ENCODE measurements at places on chromosomes 13 and 19.

GRCh38 chr13:28026508-28026907 is 38.0 kb upstream of the URAD start:
- H3K36me3 ChIP-seq = no peaks in the 10 kb centered on the region
- no peak for DNase-seq
- peaks cover 11% of the 10 kb centered on the region for H3K4me1 ChIP-seq
- no peak overlapping the region for H3K27ac ChIP-seq
- no peak overlapping the region for H3K4me3 ChIP-seq
- H3K27me3 ChIP-seq = no peaks in the 10 kb centered on the region

- peaks cover 6% of the 10 kb centered on the region for H3K4me1 ChIP-seq
- no peak overlapping the region for H3K4me3 ChIP-seq
- no peak overlapping the region for H3K27ac ChIP-seq
- no peak for DNase-seq
Measured at GRCh38 chr19:58351990-58352755, 1.1 kb downstream of the A1BG start.

DNA sequence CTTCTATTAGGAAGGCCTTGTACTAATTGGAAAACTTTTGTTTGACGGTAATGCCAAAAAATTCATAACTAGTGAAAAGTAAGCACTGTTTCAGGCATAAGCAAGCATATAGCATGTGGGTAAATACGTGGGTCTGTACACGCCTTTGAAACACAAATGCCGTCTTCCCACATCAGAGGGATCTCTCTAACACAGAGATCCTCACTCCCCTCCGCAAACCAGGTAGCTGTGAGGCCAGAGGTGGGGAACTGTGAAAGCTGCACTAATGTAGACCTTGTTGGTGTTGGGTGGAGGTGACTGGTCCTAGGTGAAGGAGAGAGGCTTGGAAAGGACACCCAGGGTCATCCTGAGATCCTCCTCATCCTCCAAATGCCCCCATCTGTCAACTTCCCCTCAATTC is 16.0 kb upstream of the POU2F2 start:
- H3K36me3 ChIP-seq = no peaks in the 10 kb centered on the region
- H3K4me1 ChIP-seq = peaks cover 15% of the 10 kb centered on the region
- no peak overlapping the region for H3K4me3 ChIP-seq
- peaks cover 49% of the 10 kb centered on the region for H3K27me3 ChIP-seq
- H3K27ac ChIP-seq = no peak overlapping the region
- no peak for DNase-seq

DNA sequence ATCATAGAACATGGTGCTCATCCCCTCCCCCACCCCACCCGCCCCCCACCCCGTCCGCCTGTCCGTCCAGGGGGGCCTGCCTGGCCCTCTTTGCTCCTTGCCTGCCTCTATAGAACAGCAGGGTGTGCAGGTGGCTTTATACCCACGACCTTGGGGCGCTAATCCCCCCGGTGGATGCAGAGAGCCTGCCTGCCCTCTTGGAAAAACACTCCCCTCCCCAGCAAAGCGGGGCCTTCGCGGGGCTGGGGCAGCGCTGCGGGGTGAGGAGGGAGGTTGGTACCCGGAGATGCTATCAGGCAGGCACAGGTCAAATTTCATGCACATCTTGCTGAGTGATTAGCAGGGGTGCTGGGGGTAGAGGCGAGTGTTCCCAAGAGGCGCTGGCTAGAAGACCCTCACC is 21.9 kb downstream of the RFX1 start:
- H3K4me1 ChIP-seq = peaks cover 23% of the 10 kb centered on the region
- H3K4me3 ChIP-seq = no peak overlapping the region
- H3K27ac ChIP-seq = no peak overlapping the region
- H3K36me3 ChIP-seq = no peaks in the 10 kb centered on the region
- H3K27me3 ChIP-seq = peaks cover 6% of the 10 kb centered on the region
- DNase-seq = peak; percentile 33

DNA sequence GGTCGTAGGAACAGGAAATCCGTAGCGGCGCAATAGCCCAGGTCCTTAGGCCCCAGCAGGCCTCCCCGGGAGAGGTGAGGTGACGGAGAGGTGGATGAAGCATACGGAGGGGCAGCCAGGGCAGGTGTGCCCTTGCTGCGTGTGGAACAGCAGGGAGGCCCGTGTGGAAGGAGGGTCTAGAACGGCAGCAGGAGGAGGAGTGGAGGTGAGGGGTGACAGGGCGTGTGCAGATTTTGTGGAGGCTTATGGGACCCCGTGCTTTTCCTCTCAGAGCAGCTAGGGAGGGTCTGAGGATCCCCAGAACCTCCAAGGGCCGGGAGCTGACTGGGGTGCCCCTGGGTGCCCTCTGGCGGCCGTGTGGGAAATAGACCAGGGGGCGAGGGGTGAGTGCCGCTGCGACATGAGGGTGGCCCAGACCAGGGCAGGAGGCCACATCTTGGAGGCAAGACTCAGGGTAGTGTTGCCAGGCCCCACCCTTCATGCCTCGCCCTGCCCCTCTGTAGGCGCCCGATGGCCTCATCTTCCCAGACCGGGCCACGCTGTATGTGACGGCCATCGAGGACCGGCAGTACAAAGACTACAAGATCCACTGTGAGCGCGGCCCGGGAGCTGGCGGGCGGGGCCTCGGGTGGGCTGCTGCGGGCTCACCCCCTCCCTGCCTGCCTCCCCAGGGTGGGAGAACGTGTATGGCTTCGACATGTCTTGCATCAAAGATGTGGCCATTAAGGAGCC is 5.0 kb upstream of the ADM5 start:
- no peak overlapping the region for H3K27ac ChIP-seq
- peaks cover 5% of the 10 kb centered on the region for H3K36me3 ChIP-seq

GRCh38 chr19:46925548-46925950 is 64.8 kb downstream of the ARHGAP35 start:
- H3K27me3 ChIP-seq = no peaks in the 10 kb centered on the region
- H3K27ac ChIP-seq = peak overlapping the region; percentile 34
- peaks cover 17% of the 10 kb centered on the region for H3K4me1 ChIP-seq
- H3K36me3 ChIP-seq = no peaks in the 10 kb centered on the region
- H3K4me3 ChIP-seq = no peak overlapping the region

DNA sequence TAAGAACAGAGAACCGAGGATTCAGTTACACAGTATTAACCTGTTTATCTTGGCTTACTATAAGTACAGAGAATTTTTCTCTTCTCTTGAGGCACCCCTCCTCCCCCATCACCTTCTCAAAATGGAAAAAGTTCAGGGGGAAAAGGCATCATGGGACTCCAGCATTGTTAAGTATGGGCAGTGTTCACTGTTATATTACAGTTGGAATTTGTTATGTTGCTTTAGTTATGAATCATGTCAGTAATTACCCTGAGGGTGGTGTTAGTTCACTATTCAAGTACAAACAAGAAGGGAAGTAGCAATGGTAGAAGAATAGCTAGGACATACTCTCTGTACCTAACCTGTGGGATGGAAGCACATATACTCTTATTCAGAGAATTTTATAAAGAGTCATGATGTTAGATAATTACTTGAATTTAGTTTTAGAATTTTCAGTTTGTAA is 12.0 kb downstream of the LPAR6 start:
- no peak for DNase-seq
- no peak overlapping the region for H3K27ac ChIP-seq
- H3K27me3 ChIP-seq = no peaks in the 10 kb centered on the region
- H3K4me3 ChIP-seq = no peak overlapping the region
- no peaks in the 10 kb centered on the region for H3K4me1 ChIP-seq

GRCh38 chr13:90108547-90108946 is 1238.9 kb upstream of the MIR17HG start:
- H3K4me3 ChIP-seq = no peak overlapping the region
- H3K36me3 ChIP-seq = no peaks in the 10 kb centered on the region
- H3K27ac ChIP-seq = no peak overlapping the region

DNA sequence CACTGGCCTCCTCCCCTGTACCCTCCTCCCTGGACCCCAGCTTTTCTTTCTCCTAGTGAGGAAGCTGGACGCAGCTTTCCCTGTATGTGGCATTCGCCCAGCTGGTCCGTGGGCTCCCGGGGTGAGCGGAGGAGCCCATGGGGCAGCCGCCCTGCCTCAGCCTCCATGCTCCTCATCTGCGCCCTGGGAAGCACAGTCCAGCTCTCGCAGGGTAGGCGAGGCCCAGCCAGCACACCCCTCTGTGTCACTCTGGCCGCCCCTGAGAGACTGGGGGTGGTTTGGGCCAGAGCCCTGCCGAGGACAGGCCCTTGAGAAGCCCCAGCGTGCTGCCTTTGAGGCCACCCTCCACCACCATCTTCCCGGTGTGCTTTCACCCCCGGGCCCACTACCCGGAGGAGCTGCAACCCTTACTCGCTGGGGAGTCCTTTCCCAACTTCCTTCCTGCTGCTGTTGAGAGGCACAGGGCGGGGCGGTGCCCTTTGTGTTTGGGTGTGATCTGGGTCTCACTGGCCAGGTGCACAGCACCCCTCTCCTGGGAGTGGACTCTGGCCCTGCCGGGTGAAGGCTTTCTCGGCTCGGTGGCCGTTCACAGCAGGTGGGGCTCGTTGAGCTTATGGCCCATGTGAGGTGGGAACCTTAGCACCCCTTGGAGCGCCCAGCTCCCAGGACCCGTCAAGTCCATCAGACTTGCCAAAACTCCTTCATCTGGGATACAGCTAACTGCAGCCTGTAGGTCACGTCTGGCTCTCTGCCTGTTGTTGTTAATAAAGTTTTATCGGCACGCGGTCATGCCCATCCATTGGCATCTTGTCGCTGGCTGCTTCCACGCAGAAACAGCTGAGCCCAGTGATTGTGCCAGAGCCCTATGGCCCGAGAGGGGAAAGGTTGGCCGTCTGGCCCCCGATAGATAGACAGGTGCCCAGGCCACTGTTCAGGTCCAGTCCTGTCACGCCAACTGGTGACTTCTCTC is 3.2 kb downstream of the NCLN start:
- no peaks in the 10 kb centered on the region for H3K27me3 ChIP-seq
- no peak for DNase-seq
- peaks cover 10% of the 10 kb centered on the region for H3K4me1 ChIP-seq
- H3K36me3 ChIP-seq = no peaks in the 10 kb centered on the region

DNA sequence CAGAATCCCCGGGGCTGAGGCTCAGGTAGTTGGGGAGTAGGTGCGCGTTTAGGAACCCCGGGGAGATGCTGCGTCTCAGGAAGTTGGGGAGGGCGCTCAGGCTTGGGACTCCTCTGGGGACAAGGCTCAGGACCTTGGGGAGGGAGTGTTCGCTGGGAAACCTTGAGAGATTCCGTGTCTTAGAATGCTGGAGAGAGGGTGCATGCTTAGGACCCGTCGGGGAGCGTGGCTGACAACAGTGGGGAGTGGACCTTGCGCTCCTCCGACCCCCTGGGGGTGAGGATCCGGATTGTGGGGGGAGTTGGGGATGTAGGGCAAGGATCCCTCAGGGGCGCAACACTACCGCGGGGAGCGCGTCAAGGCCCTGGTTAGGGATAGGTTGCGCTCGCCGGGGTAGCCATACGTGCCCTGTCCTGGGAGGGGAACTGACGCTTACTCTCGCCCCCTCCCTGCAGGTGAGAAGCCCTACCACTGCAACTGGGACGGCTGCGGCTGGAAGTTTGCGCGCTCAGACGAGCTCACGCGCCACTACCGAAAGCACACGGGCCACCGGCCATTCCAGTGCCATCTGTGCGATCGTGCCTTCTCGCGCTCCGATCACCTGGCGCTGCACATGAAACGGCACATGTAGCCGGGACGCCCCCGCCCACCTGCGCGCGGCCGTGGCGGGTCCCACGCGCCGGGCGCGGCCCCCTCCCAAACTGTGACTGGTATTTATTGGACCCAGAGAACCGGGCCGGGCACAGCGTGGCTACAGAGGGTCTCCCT is 2.0 kb downstream of the KLF2 start:
- peaks cover 100% of the 10 kb centered on the region for H3K27me3 ChIP-seq
- no peaks in the 10 kb centered on the region for H3K36me3 ChIP-seq
- H3K4me3 ChIP-seq = peak overlapping the region; percentile 41
- DNase-seq = peak; percentile 49
- no peak overlapping the region for H3K27ac ChIP-seq

- no peak overlapping the region for H3K4me3 ChIP-seq
- no peak overlapping the region for H3K27ac ChIP-seq
- H3K27me3 ChIP-seq = no peaks in the 10 kb centered on the region
- DNase-seq = no peak
- peaks cover 6% of the 10 kb centered on the region for H3K36me3 ChIP-seq
Measured at GRCh38 chr13:94609196-94609595, 7.5 kb downstream of the GPR180 start.

GRCh38 chr19:33152176-33152575 is 20.3 kb downstream of the WDR88 start:
- DNase-seq = no peak
- H3K27ac ChIP-seq = no peak overlapping the region
- no peak overlapping the region for H3K4me3 ChIP-seq
- no peaks in the 10 kb centered on the region for H3K4me1 ChIP-seq

- no peak for DNase-seq
- H3K27me3 ChIP-seq = no peaks in the 10 kb centered on the region
- no peak overlapping the region for H3K4me3 ChIP-seq
Measured at GRCh38 chr13:87906411-87906810, 235.2 kb downstream of the SLITRK5 start.

DNA sequence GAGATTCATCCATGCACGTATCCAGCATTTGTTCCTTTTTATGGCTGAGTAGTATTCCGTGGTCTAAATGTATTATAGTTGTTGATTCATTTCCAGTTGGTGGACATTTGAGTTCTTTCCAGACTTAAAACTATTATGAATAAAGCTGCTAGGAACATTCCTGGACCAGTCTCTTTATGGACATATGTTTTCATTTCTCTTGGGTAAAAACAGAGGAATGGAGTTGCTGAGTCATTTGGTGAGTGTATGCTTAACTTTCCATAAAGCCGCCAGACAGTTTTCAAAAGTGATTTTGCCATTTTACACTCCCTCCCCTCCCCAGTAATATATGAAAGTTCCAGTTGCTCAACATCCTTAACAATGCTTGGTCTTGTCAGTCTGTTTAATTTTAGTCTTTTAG is 116.4 kb downstream of the TSHZ3 start:
- no peaks in the 10 kb centered on the region for H3K36me3 ChIP-seq
- DNase-seq = no peak
- no peaks in the 10 kb centered on the region for H3K4me1 ChIP-seq
- H3K4me3 ChIP-seq = no peak overlapping the region
- no peaks in the 10 kb centered on the region for H3K27me3 ChIP-seq

DNA sequence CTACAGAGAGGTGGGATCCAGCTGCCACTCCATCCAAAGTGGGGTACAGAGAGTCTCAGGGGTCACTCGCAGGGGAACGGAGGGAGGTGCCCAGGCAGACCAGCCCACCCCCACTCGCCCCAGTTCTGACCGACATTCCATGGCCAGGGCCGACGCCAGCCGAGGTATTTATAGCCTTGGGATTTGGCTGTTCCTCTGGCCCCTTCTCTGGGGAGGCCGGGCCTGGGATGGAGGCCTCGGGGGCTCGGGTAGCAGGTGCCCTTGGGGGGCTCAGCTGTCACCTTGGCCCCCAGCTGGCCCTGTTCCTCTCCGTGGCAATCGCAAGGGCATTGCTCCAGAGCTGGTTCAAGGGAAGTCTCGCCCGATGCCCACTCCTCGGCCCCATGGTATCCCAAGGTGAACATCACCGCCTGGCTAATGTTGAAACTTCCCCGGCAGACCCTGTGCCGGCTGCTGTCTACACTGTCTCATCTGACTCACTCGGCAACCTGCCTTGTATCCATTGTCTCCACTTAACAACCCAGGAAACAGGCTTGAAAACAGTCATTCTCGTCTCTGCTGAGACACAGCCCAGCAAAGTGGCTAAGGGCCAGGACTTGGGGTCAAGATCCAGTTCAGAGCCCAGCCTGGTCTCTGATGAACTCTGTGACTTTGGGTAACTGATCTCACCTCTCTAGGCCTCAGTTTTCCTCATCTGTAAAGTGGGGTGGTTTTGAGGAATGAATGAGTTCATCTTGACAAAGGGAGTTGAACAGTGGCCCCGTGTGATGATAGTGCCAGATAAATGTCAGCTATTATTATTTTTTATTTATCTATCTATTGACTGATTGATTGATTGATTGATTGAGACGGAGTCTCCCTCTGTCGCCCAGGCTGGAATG is 9.7 kb downstream of the PRKACA start:
- H3K27ac ChIP-seq = no peak overlapping the region
- no peaks in the 10 kb centered on the region for H3K27me3 ChIP-seq
- H3K36me3 ChIP-seq = no peaks in the 10 kb centered on the region
- DNase-seq = no peak
